Stimulated activated CD8-positive, alpha-beta memory T cell treated with anti-CD3 and anti-CD28 coated beads, Interleukin-4, amount 100 ng/mL, for 1 hour (primary cell): ENCODE measurements at places on chromosomes 2 and 18.

DNA sequence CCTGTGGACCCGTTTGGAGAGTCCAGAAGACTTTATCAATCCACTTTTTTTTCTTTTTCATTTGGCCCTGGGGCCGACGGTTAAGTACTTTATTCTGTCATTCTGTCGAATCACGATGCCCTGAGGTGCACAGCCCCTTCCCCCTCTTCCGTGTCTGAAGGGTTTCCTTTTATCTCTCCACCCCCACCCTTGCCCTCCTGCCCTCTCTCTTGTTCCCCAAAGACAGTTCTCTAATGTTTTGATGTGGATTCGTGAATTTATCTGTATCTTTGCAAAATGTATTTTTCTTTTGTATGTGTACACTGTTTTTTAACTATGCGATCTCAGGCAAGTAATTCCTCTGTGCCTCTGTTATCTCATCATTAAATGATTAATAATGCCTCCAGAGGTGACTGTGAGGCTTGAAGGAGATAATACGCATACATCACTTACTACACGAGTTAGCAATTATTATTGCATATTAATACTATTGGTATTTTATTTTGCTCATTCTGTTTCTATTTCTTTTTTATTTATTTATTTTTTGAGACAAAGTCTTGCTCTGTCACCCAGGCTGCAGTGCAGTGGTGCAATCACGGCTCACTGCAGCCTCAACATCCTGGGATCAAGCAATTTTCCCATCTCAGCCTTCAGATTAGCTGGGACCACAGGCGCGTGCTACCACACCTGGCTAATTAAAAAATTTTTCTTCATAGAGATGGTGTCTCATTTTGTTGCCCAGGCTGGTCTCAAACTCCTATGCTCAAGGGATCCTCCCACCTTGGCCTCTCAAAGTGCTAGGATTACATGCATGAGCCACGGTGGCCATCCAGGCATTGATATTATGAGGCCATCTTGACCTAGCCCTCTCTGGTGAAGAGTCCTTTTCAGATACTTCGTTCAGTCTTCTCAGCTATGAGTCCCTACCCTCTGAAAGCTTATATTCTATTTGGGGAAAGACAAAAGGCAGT, 1.4 kb upstream of the CASP8 start:
- DNase-seq, result peak; percentile 25

- DNase-seq, result no peak
Observed at GRCh38 chr2:14960686-14961324, 328.3 kb downstream of the LRATD1 start.

- DNase-seq, result no peak
Observed at GRCh38 chr2:91839904-91840868, 3031.0 kb upstream of the TEKT4 start.

DNA sequence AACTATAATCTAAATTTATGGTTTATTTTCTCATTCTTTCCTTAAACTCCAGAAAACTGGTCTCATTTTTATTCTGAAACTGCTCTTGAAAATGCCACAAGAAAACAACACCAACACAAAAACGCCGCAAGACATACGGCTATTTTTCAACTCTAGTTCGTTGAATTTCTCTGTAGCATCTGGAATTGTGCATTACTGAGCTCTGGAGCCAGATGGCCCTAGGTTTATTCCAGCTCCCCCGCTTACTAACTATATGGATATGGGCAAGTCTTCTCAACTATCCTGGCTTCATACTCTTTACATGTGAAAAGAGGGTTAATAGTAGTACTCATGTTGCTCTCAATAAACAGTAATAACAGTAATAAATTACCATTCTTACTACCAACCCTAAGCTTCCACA, 19.9 kb downstream of the FAM98A start:
- DNase-seq, result no peak

DNA sequence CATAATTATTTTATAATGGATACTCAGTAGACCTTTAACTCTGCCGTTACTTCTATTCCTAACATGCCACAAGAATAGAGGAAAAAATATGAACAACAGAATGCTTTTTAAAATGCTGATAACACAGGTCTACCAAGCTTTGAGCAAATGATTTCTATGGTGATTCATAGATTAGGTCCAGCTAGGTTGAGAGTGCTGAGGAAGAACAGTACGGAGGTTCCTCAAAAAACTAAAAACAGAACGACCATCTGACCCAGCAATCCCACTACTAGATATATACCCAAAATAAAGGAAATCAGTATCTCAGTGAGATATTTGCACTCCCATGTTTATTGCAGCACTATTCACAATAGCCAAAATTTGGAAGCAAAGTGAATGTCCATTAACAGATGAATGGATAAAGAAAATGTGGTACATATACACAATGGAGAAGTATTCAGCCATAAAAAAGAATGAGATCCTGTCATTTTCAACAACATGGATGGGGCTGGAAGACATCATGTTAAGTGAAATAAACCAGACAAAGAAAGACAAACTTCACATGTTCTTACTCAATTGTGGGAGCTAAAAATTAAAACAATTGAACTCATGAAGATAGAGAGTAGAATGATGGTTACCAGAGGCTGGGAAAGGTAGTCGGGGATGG, 111.6 kb upstream of the SERTAD2 start:
- DNase-seq, result no peak

GRCh38 chr18:67318651-67319050, 197.9 kb downstream of the DSEL start:
- no peak for DNase-seq

- no peak for DNase-seq
Observed at GRCh38 chr18:32379891-32380290, 90.8 kb downstream of the GAREM1 start.

GRCh38 chr2:64685430-64685829, 31.7 kb upstream of the SERTAD2 start:
- no peak for DNase-seq
